ENCODE measurements at places on chromosomes 6 and 20.
A peak's percentile ranks its signal among the peaks of the same experiment; 100 is the strongest.

DNA sequence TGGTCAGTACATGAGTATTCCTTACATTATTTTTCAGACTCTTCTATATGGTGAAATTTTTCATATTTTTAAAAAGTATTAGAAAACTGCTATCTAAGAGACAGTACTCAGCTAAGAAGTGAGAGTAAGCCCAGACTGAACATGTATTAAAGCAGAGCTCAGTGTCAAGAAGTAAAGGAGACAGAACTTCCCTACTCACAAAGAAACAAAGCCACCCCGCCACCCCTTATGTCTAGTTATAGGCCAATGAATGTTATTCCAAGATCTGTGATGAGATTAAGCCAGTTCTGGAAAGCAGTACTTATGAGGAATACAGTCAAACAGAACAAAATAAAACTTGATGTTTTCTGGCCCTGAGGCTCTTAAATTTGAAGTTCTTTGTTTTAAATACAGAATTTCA, 114.5 kb downstream of the RNGTT start:
- no peak for DNase-seq

- DNase-seq = no peak
These were observed 50.8 kb downstream of the KAT14 start for GRCh38 chr20:18188434-18188833.

- DNase-seq = no peak
These were observed 193.6 kb downstream of the DOK5 start for GRCh38 chr20:54669040-54669363.

GRCh38 chr6:165611294-165611693, 51.7 kb downstream of the PDE10A start:
- no peak for DNase-seq

- peak; percentile 21 for DNase-seq
These were observed 73.7 kb downstream of the FARS2 start for GRCh38 chr6:5335020-5335419.

DNA sequence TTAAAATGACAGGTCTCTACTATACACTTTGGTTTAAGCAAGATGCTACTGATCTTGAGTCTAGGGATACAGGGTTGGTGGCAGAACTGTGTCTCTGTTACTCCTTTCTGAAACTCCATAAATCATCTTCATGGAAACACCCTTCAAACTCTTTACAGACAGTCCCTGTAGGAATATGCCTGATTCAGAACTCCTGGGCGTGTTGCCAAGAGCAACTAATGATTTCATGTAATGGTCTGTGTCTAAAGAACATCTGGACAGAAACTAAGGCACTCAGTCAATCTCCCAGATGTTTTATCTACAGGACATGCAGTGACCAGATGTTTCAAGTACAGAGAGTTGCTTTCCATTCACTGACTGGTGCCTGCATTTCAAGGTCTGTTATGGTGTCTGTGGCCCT, 464.4 kb upstream of the CHD6 start:
- DNase-seq = no peak

Measured in GM10248 (cell line).